COR-L47 (cell line): ENCODE measurements at places on chromosomes 2 and 18.

- no peak for DNase-seq
Observed at GRCh38 chr18:56393870-56394269, 244.5 kb downstream of the TXNL1 start.

GRCh38 chr2:235366390-235366789 is 127.5 kb upstream of the AGAP1 start:
- no peak for DNase-seq

- no peak for DNase-seq
Observed at GRCh38 chr2:162233197-162233596, 10.0 kb downstream of the FAP start.

DNA sequence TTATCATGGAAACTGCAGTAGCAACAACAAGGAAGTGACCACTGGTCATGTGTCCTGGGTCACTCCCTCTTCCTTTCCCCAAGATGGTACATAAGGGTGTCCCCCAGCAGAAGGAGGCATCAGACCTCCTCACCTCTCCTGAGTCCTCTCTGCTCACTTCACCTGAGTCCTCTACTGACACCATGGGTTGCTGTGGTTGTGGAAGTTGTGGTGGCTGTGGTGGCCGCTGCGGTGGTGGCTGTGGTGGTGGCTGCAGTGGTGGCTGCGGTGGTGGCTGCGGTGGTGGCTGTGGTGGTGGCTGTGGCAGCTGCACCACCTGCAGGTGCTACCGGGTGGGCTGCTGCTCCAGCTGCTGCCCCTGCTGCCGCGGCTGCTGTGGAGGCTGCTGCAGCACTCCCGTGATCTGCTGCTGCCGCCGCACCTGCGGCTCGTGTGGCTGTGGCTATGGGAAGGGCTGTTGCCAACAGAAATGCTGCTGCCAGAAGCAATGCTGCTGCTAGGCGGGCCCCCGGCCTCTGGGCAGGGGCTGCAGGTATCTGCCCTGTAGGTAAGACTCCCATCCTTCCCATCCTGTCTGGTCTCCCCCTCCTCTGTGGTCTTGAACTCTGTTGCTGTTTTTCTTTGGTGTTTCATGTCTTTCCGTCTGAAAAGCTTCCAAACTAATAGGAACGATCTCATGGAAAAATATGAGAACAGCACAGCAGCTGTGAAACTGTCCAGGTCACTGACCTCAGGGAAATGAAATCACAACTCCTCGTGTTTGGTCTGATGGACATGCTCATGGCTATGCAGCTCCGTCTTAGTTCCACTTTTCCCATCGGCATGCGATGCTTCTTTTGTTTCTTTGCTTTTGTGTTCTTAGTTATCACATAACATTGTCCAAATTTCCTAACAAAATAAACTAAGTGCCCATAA is at the start of gene SCYGR4:
Gene SCYGR4 (plus strand): TSS at position 183 of the 915 bp plus-strand sequence. CDS start 0 bp downstream, at position 183.
- no peak for DNase-seq
